Stomach (tissue), 19 donors: ENCODE measurements at places on chromosomes 5 and 9. TPM values are rescaled to one million over a fixed set of nuclear protein-coding genes. Genes with fewer than 3 reads are reported as not detected.

NUTM2G gene
- total RNA-seq: not detected

DNA sequence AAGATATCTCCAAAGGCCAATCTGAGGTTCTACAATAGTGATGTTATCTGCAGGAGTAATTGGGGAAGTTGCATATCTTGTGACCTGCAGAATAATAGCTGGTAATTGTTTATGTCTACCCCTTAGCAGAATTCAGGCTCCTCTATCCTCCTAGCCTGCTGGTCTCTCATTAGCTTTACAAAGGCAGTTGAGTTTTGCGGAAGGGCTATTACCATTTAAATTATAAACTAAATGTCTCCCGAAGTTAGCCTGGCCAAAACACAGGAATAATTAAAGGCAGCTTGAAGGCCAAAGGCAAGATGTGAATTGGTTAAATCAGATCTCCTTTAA is 168.7 kb downstream of the TTC39B start:
- no peak for DNase-seq

DNA sequence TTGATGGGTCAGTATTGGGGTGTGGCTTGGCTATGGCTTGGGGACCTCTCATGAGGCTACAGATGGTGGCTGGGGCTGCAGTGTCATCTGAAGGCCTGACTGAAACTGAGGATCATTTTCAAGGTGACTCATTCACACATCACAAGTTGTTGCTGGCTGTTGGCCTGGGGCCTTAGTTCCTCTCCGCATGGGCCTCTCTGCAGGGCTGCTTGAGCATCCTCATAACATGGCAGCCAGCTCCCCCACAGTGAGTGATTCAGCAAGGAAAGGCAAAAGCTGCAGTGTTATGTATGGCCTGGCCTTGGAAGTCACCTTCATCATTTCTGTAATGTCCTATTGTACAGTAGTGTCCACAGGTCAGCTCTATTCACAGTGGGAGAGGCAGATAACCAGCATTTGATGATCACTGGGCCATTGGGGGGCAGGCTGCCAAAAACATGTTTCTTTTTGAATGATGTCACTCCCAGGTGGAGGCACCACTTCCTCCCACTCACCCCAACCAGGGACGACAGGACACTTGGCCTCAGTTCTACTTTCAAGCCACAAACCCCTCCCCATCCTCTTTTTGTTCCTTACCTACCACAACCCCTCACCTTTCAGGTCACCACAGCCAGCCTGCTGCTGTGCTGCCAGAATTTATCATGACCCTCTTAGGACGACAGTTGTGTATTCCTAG is 14.4 kb downstream of the FGD3 start:
- DNase-seq: peak; percentile 26

DNA sequence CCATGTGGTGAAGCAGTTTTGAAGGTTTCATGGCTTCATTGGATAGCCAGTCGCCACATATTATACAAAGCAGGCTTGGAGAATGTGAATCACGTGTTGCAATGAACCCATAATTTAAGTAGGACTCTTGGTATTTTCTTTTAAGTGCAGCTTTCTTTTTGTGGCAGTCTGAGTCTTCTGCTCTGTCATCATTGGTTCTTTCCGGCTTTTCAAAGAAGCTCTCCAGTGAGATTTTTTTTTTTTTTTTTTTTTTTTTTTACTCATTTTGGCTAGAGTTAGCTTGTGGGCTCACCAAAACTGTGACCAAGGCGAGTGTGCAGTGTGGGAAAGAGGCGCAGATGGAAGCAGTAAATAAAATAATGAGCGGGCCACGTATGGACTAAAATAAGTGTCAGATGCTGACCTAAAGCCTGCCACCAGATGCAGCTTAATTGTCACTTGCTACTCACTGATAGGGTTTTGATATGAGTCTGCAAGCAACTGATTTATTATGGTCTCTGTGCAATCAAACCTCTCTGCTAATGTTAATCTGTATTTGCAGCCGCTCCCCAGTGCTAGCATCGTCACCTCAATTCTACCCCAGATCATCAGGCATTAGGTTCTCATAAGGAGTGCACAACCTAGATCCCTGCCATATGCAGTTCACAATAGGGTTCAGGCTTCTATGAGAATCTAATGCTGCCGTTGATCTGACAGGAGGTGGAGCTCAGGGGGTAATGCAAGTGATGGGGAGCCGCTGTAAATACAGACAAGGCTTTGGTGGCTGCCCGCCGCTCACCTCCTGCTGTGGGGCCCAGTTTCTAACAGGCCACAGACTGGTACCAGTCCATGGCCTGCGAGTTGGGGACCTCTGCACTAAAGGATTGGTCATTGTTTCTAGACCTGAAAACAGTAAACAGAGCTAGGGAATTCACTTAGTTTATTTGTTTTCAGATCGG is 45.5 kb upstream of the LARP1 start:
- DNase-seq: no peak
